ENCODE measurements at places on chromosomes 12 and 14. TPM values are rescaled to one million over a fixed set of nuclear protein-coding genes. Genes with fewer than 3 reads are reported as not detected.

The MYF5 gene
- not detected for total RNA-seq

The TMCC3 gene
- 48.1 TPM for total RNA-seq

The EPS8 gene
- 2.7 TPM for total RNA-seq

The PLCZ1 gene
- total RNA-seq, result not detected

The FITM1 gene
- total RNA-seq, result 0.59 TPM

The TAS2R9 gene
- not detected for total RNA-seq

The RNASE3 gene
- total RNA-seq, result not detected

The PTMS gene
- 864 TPM for total RNA-seq

All from endothelial cell (in vitro differentiated cells).